NCI-H524 treated with DMSO at 0.1 percent for 48 hours (cell line): ENCODE measurements at places on chromosomes 6 and 20.
A peak's percentile ranks its signal among the peaks of the same experiment; 100 is the strongest.

DNA sequence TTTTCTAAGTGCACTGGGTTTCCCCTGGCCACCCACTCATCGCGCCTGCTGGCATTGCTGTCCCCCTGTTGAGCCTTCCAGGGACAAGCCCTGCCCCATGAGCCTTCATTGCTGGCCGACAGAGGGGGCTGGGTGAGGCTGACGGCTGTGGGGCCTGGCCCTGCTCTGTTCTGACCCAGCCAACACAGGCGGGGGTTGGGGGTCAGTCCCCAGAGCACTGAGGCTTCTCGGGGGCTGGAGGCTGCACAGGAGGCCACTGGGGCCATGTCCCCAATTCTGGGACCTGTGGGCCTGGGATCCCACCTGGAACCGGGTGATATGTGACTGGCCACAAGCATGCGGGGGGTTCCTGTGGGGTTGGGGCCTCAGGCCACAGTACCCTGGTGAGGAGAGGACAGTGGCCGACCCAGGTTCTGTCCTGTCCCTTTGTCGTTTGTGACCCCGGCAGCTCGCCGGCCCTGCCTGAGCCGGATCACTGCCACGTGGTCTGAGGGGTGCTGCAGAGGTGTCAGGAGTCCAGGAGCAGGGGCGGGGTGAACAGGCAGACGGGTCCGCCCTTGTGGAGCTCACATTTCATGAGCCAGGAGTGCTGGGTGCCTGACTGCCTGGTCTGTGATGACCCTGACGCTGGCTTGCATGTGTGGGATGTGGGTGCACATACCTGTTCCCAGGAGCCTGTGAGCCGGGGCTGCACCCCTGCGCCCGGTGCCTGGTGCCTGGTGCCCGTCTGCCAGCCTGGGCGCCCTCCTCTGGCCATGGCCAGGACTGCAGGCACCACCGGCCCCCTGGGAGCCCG lies 2.1 kb upstream of the COL20A1 start:
- DNase-seq: no peak

GRCh38 chr6:125714441-125715090 lies 34.9 kb upstream of the HEY2 start:
- no peak for DNase-seq

DNA sequence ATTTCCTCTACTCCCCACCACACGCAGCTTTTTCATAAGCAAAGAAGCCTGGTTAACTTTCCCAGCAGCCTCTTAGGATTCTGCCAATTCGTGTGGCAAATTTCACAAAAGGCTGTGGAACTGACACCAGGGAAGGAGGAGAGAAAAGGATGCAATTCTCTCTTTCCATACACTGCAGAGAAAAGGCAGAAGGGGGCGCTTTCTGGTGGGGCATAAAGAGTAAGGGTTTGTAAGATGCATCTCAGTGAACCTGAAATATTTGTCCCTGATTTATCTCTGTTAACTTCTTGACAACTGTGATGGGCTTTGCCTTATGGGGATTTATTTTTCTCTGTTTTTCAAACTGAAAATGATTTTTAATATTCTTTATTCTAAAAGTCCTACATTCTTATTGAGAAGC lies 45.5 kb upstream of the GLP1R start:
- no peak for DNase-seq

GRCh38 chr20:59152559-59153354 lies 10.9 kb upstream of the ZNF831 start:
- peak; percentile 71 for DNase-seq

- no peak for DNase-seq
Measured at GRCh38 chr20:3221398-3222226, 12.3 kb downstream of the ITPA start.

GRCh38 chr6:100617633-100618350 lies 153.1 kb upstream of the SIM1 start:
- DNase-seq: no peak

DNA sequence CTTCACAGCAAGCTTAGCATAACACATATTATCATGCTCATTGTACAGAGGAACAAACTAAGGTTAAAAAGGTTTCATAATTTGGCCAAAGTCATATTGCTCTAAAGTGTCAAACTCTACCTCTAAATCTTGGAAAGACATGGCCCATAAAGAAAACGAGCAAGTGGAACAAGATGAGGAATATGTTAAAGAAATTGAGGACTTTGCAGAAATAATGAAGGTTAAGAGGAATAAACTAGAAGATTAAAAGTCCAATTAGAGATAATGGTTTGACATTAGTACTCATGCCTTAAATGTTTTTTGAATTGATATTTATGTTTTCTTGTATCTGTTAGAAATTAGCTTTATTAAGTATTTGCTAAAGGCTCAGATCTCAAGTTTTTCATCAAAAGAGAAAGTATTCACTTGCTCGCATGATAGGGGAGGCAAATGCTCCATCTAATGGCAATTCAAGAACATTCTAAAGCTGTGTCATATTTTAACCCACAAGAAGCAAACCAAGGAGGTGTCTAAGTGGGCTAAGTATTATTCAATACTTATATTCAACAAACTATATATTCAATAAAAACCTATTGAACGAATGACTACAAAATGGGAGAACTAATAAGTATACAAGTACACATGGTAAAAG lies 192.9 kb upstream of the SPTLC3 start:
- DNase-seq: no peak

- no peak for DNase-seq
Measured at GRCh38 chr6:139091826-139092225, 43.1 kb upstream of the HECA start.

DNA sequence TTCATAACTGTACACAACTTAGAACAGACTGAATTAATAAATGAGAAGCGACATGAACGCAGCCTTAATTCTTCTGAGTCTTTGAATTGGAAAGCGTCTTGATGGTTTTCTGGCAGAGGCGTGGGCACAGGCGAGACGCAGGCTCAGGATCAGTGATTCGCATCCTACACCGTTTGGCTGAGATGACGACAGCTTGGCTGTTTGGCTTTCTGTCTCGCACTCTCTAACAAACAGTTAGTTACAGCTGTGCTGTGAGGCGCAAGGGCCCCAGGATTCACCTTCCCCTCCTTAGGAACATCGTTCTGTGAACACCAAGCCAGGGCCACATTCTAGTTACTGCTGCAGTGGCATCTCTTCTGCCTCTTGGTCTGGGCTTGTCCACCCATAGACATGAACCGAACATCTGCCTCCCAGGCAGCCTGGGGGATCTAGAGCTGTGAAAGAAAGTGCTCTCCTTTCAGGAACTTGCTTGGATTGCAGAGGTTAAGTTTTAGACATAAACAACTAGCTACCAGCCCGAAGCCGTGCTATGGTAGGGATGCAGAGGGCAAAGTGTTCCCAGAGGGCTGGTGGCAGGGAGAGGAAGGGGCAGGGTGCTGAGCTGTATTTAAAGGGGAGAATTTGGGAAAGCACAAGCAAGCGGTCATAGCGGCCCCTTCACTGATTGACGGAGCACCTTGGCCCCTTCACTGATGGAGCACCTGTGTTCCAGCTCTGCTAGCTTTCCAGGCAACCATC lies 49.6 kb downstream of the TCP11 start:
- DNase-seq: no peak

- DNase-seq: no peak
Measured at GRCh38 chr6:5466281-5467136, 205.2 kb downstream of the FARS2 start.

- DNase-seq: no peak
Measured at GRCh38 chr6:166440729-166441128, 58.0 kb upstream of the MPC1 start.

GRCh38 chr6:52539607-52540006 lies 37.3 kb downstream of the TRAM2 start:
- DNase-seq: no peak

DNA sequence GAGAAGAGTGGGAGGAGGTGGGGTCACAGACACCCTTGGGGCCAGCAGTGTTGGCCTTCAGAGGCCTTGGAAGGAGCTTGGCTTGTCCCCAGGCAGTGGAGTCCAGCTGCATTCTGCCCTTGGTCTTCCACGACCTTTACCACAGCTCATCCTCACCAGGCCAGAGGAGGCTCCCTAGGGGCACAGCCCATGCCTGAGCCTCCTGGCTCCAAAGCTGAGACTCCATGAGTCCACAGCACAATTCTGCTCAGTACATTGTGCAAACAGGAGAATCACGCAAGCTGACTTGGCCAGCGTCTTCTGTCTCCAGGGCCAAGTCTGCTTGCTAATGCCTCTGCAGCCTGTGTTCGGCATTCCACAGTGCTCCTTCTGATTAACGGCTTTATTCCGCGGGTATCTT lies 337.2 kb downstream of the SMOC2 start:
- DNase-seq: no peak

GRCh38 chr20:53890443-53891305 lies 179.7 kb downstream of the BCAS1 start:
- DNase-seq: no peak

- no peak for DNase-seq
Measured at GRCh38 chr6:151661928-151662327, 145.6 kb upstream of the ESR1 start.

DNA sequence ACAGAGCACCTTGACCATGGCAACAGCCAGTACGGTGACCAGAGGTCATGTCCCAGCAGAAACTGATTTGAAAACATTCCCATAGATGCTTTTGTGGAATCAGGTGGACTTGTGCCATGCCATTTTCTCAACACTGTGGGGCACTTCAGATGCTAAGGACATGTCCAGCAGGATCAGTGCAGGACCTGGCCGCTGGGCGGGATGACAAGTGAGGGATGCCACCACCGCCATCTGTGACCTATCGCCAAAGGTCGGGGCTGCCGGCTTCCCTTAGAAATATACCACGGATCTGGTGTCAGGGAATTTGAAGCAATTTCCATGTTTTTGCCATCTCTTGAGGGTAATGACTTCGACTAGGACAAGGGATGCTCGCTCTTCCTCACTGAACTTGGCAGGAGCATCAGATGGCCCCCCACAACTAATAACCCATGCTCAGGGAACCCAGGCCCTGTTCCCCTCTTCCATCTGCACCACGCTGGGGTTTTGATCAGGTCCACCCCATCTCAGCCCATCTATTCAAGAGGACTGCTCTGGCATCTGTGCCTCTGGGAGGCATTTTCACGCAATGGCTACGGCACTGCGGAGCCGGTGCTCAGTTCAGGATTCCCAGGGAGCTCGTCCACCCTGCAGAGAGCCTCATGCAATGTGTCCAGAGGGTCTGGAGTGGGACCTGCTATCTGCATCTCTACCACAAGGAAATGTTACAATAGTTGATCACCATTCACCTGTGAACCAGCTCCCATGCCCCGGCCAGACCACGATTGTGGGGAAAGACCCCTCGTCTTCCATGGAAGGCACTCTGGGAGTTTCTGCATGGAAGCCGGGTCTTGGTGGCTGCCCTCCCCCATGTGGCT lies 302.6 kb downstream of the TAF4 start:
- no peak for DNase-seq

DNA sequence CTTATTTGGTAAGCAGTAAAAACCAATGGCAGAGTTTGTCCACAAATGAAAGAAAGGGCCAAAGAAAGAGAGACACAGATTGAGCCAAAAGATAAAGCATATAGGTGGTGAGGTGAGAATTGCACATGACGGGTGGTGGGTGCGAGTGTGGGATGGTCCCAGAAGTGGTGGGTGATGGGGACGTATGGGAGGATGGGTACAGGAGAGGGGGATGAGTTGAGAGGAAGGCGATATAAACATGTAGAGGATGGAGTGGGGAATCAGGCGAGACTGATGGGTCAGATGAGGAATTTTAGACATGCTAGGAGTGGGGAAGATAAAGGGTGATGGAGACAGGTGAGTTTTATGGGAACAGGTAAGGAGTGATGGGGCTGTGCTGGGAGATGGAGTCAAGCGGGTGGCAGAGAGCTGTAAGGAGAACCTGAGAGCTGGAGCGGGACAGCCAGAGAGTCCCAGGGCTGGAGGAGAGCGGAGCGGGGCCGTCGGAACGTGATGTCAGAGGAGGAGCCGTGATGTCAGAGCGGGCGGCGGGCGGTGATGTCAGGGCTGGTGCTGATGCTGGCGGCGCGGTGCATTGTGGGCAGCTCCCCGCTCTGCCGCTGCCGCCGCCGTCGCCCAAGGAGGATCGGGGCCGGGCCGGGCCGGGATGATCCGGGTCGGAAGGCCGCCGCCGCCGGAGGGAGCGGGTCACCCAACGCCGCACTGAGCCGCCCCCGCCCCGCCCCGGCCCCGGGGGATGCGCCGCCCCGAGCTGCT lies at the start of gene TTBK1:
Gene TTBK1 (plus strand): TSS at position 574 of the 756 bp plus-strand sequence. CDS start 3,180 bp downstream, outside the sequence.
- no peak for DNase-seq

DNA sequence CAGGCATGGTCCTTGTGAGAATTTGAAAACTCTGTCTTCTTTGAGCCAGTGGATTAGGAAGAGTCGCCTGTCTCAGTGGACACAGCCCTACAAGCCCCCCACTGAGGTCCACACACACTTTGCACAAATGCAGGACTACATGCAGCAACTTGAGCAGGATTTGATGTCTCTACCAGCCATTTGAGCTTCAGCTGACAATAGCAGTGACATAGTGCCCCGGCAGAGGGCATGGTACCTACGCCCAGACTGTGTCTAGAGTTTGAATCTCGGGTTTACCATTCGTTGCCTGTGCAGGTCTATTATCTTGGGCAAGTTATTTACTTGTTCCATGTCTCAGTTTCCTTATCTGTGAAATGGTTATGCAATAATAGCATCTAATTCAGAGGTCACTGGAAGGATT lies 580.1 kb downstream of the TFAP2B start:
- DNase-seq: no peak

GRCh38 chr6:158770533-158771330 lies 48.4 kb downstream of the EZR start:
- DNase-seq: no peak

GRCh38 chr6:167020206-167020605 lies 21.0 kb downstream of the CEP43 start:
- no peak for DNase-seq

DNA sequence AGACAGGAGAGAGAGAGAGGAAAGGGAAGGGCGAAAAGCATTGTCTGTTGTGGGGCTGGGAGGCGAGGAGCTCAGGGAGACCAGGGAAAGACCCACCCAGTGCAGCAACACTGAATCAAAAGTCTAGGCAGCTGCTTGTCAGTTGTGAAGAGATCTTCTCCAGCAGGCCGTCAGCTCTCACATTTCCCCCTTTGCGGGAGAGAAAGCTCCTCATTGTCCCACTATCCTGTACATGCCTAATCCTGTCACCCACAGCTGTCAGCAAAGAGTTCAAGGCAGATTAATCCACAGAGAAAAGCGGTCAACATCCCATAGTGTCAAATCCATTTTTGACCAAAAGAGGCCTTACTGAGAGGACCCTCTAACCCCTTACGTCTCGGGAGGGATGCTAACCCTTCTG lies 27.3 kb downstream of the RNF182 start:
- DNase-seq: peak; percentile 61
